Type B pancreatic cell (in vitro differentiated cells): ENCODE measurements at places on chromosomes 7 and 10.

- DNase-seq: no peak
Measured at GRCh38 chr7:8418629-8419245, 14.7 kb upstream of the NXPH1 start.

- DNase-seq: no peak
Measured at GRCh38 chr7:74498996-74499834, 45.5 kb downstream of the GTF2IRD1 start.

DNA sequence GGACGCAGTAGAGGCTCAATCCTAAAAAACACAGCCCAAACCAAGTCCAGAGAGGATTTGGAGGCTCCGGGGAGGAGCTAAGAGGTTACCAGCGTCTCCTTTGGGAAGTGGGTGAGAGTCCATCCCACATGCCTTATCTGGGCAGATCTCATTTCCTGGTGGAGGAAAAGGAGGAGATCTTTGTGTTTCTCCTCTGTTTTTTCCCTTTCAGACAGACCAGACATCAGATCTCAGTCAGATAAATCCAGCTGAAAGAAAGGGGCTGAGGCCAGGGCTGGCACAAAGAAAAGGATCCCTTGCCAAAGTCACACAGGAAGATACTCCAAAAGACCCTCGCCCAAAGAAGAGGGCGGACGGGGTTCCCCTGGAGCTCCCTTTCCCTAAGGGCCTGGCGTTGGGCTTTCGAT, 58.3 kb upstream of the COMTD1 start:
- DNase-seq: peak; percentile 51

DNA sequence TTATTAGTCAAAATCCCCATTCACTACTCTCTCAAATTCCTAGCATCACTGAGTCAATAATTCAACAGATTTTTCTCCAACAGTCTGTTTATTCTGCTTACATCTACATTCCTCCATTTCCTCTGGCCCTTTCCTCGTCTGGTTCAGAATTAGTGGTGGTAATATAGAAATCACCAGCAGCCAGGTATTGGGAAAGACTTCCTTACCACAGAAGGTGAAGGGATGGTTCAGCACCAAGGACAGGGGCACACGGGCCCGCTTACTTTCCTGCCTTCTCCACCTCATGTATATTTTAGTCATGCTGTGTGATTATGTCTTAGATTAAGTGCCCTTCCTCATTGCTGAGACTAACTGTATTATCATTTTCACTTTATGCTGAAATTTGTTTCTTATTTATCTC, 70.4 kb upstream of the APBB1IP start:
- DNase-seq: no peak

DNA sequence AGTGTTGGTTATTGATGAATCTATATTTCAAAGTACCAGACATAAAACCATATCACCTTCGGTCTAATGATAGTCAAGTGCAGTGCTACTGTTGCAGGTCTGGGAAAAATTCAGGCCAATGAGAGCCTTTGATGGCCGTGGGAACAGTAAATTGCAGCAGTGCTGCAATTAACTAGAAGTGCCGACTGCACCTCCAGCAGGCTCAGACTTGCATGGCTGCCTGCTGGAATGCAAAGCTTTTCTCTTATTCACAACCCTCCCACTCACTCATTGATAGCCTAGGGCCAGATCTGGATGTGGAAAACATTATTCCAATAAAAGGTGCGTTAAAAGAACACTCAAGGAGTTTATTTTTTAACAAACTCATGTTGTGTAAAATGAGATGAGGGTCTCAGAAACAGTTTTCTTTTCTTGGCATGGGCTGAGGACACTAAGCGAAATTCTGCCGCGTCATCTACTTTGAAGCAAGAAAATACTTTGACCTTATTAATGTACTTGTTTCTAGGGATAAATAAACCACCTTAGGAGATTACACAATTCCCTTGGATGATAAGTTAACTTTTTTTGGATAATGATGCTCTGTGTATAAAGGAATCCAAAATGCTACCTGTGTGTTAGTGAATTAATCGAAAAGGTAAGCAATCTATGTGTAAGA, 17.1 kb downstream of the PLXDC2 start:
- no peak for DNase-seq

- no peak for DNase-seq
Measured at GRCh38 chr7:112630565-112630964, 149.8 kb downstream of the LSMEM1 start.

DNA sequence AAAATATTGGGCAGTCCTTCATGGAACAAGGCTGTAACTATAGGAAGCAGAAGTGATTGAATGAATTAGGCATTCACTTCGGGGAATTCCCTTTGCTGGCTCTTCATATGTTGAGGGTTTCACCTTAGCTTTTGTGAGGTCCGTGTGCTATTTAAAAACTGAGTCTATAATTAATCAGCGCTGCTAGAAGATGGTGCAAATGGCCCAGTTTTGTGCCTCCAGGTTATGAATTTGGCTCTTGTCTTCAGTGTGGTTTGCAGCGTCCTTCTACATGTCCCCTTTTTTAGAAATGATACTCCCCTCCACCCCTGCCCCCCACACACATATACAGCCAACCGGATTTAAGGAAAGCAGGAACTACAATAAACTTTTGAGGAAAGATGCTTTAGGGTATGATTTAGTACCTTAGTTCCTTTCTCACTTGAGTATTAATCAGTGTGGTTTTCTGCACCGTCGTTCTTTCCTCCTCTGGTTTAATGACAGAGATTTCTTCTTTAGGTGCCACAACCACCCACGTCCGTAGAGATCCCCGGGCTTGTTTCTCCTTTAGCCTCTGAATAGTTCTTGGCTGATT, 110.6 kb upstream of the SAMD8 start:
- DNase-seq: no peak

DNA sequence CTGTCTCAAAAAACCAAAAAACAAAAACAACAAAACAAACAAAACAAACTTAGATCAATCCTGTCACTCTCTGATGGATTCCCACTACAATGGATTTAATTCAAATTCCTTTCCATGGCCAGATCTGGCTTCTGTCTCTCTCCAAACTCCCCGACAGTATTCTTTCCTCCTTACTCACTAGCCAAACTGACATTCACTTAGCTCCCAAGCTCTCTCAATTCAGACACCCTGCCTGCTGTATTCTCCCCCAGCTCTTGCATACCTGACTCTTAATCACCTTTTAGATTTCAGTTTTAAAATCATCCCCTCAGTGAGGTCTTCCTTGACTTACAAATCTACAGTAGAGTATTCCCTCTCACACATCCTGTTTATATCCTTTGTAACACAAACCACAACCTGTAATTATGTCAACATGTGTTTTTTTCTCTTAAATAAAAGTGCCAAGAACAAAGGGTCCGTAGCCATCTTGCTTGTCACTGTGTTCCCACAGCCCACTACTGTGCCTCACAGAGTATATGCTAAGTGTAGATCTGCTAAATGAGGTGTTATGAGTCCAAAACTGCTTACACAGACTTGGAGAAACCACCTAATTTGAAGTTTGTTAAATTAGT, 14.4 kb downstream of the HERPUD2 start:
- no peak for DNase-seq

- DNase-seq: no peak
Measured at GRCh38 chr10:7424315-7424714, 13.5 kb upstream of the SFMBT2 start.

DNA sequence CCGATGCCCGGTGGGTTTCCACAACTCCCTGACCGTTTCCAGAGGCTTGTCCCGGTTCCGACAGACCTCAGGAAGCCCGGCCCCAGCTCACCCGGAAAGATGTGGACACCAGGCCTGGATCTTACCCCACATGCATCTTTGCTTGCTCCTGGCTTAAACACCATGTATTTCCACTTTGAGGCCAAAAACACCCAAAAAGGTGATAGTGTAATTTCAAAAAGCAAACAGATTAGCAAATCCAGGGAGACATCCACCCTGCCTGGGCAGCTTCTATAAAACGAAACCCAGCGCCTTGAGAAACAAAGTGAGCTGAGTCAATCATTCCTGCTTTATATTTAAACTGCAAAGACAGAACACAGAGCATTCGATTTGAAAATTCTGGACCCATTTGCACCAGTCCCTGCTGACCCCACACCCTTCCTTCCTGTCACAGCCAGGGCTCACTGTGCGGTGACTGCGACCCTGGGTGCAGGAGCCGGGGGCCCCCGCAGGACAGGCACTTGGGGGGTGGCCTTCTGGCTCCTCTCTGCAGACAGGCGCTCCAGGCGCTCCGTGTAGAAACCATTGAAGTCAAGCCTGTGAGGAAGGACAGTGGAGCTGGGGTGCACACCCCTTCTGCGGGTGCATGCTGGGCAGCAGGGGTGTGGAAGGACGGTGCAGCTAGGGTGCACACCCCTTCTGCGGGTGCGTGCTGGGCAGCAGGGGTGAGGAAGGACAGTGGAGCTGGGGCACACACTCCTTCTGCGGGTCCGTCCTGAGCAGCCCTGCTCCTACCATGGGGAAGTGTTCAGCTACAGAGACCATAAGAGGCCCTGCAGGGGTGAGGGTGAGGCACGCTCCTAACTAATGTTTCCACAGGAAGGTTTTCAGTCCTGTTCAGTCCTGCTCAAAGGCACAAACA, 2.9 kb upstream of the ADAM8 start:
- DNase-seq: no peak

DNA sequence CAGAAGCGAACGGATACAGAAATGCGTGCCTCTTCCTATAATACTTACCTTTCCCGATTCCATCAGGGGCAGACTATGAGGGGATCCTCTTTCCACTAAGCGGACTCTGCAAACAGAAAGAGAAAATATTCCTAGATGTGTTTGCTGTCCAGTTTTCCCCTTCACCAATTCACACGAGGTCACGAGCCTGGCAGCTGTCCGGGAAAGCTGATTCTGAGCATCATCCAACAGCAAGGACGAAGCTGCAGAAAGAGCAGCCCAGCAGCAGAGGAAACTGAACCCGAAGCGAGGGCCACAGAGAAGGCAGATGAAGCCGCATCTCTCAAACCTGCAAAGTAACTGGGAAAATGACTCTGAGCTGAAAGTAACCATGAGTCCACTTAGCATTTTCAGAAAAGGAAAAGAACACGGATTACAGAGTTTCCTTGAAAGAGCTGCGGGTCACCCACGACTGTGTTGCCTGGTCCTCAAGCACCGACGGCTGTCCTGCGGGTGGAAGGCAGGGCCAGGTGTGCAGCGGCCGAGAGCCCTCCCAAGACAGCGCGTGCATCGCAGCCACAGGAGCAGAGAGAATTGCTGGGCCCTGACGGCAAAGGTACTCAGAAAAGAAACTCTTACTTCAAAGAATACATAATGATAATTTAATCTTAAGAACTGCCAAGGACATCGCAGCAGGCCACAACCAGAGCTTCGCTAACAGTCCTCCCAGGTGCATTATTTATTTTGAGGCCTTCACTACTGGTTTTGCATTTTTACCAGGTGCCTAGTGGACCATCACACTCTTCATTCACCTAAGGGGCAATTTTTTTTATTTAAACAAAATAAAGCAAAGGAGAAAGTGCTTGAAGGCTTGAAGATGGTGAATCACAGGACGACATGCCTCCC, 153.3 kb downstream of the ZMYND11 start:
- no peak for DNase-seq

GRCh38 chr10:114181971-114182370, 2.8 kb downstream of the TDRD1 start:
- no peak for DNase-seq

- DNase-seq: no peak
Measured at GRCh38 chr7:155825336-155825735, 13.1 kb upstream of the SHH start.
